ENCODE measurements at places on chromosomes 5 and 9.

GRCh38 chr5:166267907-166268306 is 2023.5 kb upstream of the WWC1 start:
- no peak for DNase-seq

GRCh38 chr9:4141296-4141695 is 158.6 kb downstream of the GLIS3 start:
- DNase-seq, result no peak

DNA sequence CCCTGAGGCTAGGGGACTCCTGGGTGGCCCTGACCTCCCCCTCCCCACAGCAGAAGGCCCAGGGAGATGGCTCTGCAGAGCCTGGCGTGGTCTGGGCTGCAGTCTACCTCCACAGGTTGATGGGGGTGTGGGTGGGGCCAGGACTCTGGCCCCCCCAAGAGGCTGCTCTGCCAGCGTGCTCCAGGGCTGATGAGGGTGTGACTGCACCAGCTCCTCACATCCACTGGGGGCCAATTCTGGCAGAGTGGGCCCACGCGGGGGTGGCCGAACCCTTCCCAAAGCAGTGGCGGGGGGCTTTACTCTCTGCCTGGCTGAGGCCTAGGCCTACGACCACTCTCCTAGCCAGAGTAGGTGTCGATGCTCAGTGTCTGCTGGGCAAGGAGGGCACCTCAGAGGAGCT is 28.0 kb upstream of the UBAC1 start:
- no peak for DNase-seq

- no peak for DNase-seq
These were observed 19.6 kb downstream of the BAAT start for GRCh38 chr9:101365181-101365580.

DNA sequence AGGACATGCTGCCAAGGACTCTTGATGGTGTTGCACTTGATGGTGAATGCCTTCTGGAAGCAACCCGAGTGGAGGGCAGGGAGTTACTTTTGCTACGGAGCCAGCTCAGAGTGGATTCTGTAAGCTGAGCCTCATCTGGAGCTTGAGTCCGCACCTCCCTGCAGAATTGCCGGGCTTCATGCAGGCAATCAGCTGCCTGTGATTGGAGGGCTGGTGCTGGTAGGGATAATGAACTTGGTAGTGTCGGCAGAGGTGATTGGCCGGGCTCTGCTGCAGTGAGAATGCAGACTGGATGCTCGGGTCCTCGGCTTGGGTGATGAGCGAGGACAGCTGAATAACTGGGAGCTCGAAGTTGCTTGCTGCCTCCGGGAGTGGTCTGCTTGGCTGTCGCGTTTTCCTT is 23.1 kb downstream of the SLC25A25 start:
- DNase-seq, result peak; percentile 72

- DNase-seq, result no peak
These were observed 170.0 kb downstream of the AUH start for GRCh38 chr9:91191411-91192380.

DNA sequence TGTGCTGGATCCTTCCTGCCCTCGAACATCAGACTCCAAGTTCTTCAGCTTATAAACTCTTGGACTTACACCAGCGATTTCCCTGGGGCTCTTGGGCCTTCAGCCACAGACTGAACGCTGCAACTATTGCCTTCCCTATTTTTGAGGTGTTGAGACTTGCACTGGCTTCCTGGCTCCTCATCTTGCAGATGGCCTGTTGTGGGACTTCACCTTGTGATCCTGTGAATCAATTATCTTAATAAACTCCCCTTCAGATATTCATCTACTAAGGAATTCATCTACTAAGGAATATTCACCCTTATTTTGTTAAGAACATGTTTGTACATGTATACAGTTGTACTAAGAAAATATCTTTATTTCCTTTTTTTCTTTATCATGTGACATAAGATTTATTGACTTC is 1079.7 kb downstream of the CDH12 start:
- no peak for DNase-seq

DNA sequence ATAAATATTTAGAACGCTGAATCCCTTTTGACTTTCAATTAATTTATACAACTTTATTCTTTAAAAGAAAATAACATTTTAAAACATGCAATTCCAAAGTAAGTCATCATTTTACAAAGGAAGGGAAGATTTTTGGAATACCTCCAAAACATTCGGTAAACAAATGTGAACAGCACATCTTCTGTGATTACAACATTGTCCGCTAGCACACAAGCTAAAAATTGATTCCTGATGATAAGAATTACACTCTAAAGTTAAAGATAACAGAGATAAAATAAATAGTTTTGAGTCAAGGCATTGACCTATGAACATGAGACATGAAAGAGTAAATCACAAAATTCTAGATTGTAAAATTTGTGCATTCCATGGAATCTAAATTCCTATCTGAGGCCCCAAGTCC is 56.2 kb upstream of the TRAF1 start:
- no peak for DNase-seq

DNA sequence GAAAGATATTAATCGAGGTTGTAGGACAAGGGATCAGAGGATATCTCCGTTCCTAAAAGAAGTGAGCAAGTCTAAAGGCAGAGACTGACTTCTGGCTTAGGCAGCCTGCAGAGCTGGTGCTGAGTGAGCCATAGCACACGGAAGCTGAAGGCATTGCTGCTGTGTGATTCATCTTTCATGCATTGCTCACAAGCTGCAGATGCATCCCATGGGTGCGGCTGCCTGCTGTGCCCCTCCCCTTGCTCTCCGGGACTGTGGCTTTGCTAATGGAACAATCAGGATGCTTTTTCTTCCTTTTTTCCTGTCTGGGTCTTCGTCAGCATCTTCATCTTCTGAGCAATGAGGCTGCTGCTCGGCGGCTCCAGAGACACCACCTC is 341.4 kb downstream of the DIRAS2 start:
- DNase-seq, result peak; percentile 21

DNA sequence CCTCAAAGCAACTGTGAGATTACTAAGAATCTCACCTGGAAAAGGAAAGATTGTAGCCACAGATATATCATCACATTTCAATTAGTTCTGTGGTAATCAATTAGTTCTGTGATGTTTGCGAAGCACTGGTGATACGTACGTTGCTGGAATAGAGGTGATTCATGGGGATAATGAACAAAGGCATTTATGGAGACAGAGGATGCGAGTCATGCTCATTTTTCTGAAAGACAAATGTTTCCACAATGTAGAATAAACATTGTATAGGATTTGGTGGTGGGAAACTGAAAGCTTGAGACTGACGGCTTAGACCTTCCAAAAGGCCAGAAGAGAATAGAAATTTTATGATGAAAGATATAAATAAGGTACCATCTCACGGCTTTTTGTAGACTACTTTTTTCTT is 507.3 kb upstream of the TYRP1 start:
- no peak for DNase-seq

GRCh38 chr5:124557761-124558160 is 188.7 kb downstream of the ZNF608 start:
- no peak for DNase-seq

GRCh38 chr9:87271696-87272477 is 225.8 kb upstream of the DAPK1 start:
- DNase-seq, result no peak

DNA sequence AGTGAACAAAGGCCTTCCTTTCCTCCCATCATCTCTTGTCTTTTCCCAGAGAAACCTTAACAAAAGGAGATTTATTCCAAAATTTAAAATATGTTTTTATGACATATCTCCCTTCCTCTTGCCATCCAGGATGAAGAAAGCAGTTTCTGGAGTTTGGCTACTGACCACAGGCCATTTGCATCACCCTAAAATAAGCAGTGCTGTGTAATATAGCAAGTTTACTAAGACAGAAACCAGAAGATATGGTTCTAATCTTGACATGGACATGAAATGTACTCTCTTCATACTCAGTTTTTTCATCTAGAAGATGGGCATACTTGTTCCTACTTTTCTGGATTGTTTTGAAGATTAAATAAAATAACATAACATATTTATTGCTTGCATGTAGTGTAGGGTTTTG is 50.2 kb upstream of the ZFAND5 start:
- no peak for DNase-seq

DNA sequence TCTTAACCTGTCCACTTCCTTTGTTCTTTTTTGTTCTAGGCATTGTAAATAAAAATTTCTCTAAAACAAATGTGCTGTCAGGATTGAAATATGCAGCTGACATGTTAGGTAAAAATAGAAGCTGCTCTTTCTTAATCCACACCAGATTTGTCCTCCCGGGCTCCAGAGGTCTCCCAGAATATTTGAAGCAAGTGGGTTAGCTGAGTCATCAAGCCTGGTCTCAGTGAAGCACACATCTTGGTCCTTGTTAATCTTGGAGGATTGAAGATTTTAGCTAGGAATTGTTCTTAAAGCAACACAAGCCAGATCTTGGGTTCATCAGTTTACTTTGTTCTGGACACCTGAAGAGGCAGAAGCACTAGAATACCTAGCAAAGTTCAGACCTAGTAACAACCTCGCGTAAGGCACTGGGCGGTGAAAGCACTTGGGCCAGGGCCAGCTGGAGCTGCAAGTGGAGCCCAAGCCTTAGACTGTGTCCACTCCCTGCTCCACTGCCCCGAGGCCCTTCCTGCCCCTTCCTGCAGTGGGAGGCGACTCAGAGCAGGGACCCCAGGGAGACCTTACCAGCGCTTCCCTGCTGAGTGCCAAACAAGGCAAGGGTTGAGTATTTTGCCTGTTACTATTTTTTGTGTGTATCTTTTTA is 36.5 kb downstream of the HABP4 start:
- DNase-seq, result peak; percentile 94

GRCh38 chr9:100190339-100190738 is 91.3 kb downstream of the INVS start:
- DNase-seq, result no peak

GRCh38 chr5:129563585-129563984 is 103.5 kb downstream of the ADAMTS19 start:
- DNase-seq, result no peak

DNA sequence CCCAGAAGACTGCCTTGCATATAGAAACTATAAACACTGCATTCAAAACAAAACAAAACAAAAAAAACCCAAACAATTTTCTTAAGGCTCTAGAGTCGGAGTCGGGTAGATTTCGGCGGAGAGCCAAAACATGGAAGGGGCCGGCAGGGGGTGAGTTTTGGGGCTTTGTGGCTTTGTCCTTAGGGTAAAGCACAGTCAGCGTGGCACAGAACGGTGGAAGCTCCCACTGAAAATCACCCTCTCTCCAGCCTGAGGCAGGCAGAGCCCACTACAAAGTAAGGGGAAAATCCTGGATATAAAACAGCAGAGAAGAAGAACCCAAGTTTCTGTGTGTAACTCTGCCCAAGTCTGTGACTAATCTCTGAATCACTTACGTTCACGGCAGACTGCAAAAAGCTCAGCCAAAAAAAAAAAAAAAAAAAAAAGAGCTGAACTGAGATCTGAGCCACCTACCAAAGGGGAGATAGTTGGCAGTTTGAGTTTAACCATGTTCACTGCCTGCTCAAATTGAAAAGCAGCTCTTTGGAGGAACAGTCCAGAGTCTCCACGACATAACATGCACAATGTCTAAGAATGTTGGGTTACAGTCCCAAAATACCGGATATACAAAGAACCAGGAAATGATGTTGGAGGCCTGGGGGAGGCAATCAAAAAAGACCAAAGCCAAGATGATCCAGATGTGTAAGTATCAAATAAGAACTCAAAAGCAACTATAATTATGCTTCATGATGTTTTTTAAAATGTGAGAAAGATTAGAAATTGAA is 26.6 kb upstream of the OR2K2 start:
- DNase-seq, result peak; percentile 64

DNA sequence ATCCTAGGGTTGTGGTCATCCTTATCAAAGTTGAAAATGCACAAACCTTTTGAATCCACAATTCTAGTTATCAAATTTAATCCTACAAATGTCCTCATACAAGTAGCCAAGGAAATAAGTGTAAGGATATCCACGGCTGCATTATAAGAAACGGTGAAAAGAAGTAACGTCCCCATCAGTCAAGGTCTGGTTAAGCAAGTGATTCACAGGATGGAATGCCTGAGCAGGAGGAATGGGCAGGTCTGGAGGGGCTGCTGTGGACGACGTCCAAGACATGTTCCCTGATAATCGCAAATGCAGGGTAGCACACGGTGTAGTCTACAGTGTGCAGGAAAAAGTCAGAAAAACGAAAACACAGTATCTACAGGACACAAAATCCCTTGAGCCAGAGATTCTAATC is 118.6 kb downstream of the ADAMTS2 start:
- DNase-seq, result no peak

DNA sequence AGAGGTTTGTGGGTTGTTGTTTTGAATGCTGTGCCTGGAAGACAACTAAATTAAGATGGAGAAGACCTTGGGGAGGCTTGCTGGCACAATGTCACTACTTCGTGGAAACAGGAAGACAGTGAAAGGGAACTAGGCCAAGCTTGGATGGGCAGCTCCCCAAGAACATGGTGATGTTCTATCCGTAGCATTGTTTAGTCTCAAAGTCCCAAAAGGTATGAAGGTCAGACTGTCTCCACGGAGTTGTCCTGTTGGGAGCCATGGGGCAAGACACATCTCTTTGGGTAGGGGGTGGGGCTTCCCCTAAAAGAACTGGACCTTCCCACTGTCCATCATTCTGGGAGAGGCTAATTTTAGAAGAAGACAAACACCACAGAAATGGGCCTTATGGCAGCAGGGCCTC is 140.5 kb downstream of the ENTREP1 start:
- DNase-seq, result no peak

- DNase-seq, result no peak
These were observed at the start of gene PROP1 for GRCh38 chr5:177995691-177996595. Gene PROP1 (minus strand): TSS chr5:177996242. CDS start chr5:177995933, 309 bp downstream.

DNA sequence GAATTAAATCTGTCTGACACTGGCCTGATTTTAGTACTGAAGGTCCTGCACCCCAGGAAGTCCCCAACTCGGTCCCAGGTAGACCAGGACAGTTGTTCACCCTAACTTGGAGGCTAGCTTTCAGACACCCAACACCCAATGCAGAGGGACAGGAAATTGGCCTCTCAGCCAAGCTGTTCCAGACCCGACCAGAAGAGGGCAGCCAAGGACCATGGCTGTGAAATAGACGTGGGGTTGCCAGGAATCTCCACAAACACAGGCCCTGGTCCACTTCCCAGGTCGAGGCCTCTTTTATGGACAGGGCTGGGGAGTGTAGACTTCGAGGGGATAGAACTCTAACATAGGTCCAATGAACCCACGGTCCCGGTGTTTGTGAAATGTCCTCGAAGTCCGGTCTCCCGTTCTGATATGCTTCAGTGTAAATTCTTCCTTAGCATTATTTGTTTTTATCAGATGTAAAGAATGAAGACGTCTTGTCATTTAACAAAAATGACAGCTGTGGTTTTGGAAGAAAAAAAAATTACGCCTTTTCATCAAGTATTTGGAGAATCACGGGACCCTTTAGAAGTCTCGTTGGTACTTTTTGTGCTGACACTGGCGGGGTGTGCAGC is 260.3 kb upstream of the ADAMTS16 start:
- peak; percentile 59 for DNase-seq

GRCh38 chr9:36245906-36246305 is 12.3 kb downstream of the GNE start:
- DNase-seq, result no peak

- no peak for DNase-seq
These were observed 1.6 kb upstream of the ZNF608 start for GRCh38 chr5:124747791-124748686.

- no peak for DNase-seq
These were observed 101.1 kb downstream of the MUSK start for GRCh38 chr9:110769667-110770066.
